GM13976 (cell line): ENCODE measurements at places on chromosomes 13 and 19.

- DNase-seq: no peak
Measured at GRCh38 chr19:17841371-17841809, 6.4 kb downstream of the JAK3 start.

DNA sequence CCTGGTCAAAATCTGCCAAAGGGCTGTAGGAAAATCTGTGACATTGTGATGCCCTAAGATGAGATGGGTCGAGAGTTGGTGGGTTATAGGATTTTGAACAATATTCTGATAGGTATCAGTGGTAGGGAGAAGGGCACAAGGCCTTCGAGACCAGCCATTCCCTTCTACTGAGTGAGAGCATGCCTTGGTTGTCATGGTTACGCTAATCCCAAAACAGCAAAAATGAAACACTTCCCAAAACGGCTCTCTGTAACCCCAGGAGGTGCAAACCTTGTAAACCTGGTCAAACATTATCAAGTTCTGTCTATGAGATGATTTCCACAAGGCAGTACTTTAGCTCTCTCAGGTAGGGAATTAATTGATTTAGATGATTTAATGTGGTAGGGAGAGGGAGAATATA is 158.7 kb upstream of the RNF113B start:
- DNase-seq: no peak

DNA sequence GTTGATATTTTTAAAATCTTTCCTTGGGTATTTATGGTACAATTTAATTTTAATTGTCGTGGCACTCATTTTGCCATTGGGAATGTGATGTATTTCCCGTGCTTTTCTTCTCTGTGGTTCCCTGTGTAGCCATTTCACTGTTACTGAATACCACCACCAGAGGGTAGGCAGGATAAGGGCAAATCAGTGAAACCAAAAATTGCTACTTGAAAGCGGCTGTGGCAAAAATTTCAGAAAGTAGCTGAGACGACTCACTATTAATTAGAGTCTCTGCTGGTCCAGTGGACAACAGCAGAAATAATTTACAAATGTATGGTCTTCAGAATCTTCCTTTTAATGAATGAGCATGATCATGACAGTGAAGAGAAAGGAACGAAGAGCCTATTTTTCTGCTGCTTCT is 34.4 kb upstream of the MIR17HG start:
- no peak for DNase-seq

GRCh38 chr13:20882206-20882605 is 20.3 kb downstream of the XPO4 start:
- no peak for DNase-seq

DNA sequence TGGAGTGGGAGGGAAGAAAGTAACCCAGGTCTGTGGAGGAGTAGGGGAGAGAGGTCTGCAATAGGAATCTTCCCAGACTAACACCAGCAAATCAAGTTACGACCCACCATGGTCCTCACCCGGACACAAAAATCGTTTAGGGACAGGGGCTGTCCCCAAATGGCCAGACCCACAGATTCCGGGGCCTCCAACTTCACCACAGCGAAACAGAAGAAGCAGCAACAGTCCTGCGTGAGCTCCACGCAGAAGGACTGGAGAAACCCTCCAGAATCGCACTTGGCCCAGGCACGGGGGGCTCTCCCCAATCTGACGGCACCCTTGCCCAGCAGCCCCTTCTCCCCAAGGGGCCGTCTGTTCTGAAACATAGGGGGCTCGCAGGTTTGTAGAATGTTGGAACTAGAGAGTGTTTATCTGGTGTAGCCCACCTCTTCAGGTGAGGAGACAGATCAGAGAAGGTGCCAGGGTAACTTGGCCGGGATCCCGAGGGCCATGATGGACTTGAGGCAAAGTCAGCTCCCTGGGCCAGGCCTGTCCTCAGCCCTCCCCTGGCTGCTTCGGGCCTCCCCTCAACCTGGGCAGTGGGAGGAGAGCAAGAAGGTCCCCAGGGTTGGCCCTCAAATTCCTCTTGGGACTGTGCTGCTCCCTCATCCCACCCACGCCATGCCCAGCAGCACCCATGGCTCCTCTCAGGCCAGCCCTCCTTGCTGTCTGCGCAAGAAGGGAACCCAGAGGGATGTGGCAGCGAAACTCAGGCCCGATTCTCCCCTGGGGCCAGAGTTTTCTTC is 82.5 kb upstream of the GPR183 start:
- DNase-seq: no peak

- DNase-seq: no peak
Measured at GRCh38 chr19:47157431-47158321, 27.0 kb downstream of the SAE1 start.

- peak; percentile 89 for DNase-seq
Measured at GRCh38 chr19:664913-665443, 2.0 kb upstream of the RNF126 start.

DNA sequence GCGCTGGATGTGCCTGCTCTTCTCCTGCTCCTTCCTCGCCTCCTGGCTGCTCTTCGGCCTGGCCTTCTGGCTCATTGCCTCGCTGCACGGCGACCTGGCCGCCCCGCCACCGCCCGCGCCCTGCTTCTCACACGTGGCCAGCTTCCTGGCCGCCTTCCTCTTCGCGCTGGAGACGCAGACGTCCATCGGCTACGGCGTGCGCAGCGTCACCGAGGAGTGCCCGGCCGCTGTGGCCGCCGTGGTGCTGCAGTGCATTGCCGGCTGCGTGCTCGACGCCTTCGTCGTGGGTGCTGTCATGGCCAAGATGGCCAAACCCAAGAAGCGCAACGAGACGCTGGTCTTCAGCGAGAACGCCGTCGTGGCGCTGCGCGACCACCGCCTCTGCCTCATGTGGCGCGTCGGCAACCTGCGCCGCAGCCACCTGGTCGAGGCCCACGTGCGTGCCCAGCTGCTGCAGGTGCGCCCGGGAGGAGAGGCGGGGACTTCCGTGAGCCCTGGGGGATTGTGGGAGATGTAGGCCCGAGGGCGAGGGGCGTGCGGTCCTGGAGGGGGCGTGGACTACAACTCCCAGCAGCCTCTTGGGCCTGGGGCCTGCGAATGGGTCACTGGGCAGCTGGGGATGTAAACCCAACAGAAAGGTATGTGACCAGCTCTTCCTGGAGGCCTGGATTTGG is 6.7 kb downstream of the KCNJ14 start:
- no peak for DNase-seq

GRCh38 chr13:98216135-98216565 is 39.1 kb upstream of the RNF113B start:
- DNase-seq: no peak

DNA sequence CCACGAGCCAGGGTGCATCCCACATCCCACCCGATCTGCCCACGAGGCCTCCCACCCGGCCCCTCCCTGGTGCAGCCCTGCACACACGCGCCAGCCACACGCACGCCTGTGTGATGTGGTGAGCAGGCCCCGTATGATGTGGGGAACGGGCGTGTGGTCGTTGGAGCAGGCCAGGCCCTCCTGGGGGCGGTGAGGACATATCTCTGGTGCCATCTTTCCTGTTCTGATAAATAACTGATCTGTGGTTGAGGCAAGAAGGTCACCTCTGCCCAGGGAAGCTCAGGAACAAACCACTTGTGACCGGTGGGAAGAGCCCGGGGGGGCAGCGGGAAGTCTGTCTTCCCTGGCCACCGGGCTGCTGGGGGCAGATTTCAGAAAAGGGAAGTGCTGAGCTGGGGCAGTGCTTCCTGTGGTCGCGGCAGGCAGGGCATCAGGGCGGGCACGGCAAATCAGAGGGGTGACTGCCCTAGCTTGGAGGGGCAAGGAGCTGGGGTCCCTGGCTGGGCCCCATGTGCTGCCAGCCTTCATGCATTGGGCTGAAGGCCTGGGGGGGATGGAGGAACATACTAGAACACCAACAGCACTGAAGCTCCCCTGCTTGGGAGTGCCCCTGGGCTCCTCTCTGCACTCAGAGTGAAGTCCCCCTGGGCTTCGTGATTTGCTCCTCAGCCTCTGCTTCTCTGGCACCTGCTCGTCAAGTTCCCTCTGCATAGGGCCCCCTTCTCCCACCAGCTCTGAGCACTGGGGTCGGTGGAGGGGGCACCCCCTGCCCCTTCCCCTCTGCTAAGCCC is 35.2 kb upstream of the SLC7A10 start:
- DNase-seq: no peak

GRCh38 chr19:19550485-19550929 is 12.4 kb downstream of the CILP2 start:
- no peak for DNase-seq

- no peak for DNase-seq
Measured at GRCh38 chr19:10828981-10829821, 6.8 kb downstream of the TMED1 start.

DNA sequence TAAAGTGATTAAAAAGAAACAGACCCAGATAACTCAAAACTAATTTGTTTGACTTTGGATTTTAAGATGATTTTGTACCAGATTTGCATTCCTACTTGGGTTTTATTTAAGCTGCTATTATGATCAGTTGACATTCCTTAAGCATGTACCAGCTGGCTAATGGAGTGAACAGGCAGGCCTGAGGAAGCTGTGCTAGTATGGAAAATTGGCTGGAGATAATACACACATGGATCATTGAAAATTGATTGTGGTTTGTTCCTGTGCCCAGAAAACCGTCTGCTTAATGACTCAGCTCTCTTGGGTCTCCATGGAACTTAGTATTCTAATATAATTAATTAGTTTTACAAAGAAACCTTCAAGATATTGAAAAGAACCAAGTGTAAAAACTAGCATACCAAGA is 22.6 kb downstream of the POLR1D start:
- DNase-seq: no peak

GRCh38 chr13:97975848-97976609 is 22.6 kb downstream of the IPO5 start:
- peak; percentile 98 for DNase-seq

GRCh38 chr19:29952646-29953045 is 10.6 kb downstream of the URI1 start:
- DNase-seq: no peak

GRCh38 chr13:105960326-105960725 is 575.1 kb downstream of the EFNB2 start:
- no peak for DNase-seq

- no peak for DNase-seq
Measured at GRCh38 chr19:1730157-1730556, 23.1 kb upstream of the ONECUT3 start.

DNA sequence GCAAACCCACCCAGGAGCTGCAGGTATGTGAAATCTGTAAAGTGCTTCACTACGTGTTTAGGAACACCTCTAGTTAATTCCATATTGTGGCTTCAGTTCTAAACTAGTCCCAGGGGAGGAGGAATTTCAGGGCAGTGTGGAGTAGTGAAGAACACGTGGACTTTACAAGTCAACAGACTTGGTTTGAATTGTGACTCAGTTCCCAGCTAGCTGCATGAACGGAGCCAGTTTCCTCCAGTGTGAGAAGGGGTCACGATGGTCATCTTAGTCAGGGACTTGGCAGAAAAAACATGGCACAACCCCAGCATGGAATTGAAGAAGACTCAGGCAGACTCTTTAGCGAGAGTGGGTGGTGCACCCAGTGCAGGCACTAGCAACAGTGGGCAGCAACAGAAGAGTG is 175.7 kb upstream of the UBL3 start:
- DNase-seq: no peak

- DNase-seq: no peak
Measured at GRCh38 chr19:34508540-34508939, 27.0 kb downstream of the WTIP start.

DNA sequence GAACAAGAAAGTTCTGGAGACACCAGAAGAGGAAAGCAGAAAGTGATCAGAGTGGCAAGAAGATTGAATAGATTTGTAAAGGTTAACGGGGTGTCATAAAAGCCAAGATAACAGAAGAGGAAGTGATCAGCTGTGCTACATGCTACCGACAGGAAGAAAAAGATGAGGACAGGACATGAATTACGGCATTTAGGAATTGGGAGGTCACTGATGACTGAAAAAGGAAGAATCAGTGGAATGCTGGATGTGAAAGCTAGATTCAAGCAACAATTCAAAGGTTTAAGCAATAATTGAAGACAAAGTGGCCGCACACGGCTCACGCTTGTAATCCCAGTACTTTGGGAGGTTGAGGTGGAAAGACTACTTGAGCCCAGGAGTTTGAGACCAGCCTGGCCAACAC is 15.1 kb downstream of the ZNF160 start:
- no peak for DNase-seq

- no peak for DNase-seq
Measured at GRCh38 chr19:6465006-6465405, 935 bp downstream of the CRB3 start.

GRCh38 chr13:52811841-52812240 is 36.6 kb downstream of the PCDH8 start:
- no peak for DNase-seq

GRCh38 chr19:46404753-46405468 is 8.5 kb downstream of the CCDC8 start:
- DNase-seq: peak; percentile 56

GRCh38 chr19:5138606-5139582 is 170.0 kb downstream of the KDM4B start:
- peak; percentile 88 for DNase-seq

DNA sequence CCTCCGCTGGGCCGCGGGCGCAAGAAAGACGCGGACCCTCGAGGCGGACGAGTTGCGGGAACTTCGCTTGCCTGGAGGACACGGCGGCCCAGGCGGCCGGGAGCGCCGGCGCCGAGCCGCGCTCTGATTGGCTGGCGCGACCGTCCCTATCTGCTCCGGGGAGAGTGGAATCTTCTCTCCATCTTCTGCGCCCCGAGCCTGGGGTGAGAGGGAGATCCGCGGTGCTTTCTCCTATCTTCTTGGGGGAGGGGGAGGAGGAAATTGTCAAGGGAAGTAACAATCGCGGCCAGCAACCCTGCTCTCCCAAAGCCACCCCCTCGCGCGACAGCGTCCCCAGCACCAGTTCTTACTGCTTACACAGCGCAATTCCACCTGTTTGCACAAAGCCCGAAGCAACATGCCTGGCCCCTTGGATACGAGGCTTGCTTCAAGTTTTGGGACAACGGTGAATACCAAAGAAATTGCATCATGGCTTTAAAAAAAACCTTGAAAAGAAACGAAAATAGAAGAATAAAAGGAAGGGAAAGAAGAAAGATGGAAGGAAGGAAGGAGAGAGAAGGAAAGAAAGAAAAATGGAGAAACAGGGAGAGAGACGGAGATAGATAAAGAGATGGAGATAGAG is 4.8 kb downstream of the SOX21 start:
- peak; percentile 24 for DNase-seq

- DNase-seq: no peak
Measured at GRCh38 chr13:92463134-92463533, 763.5 kb upstream of the GPC6 start.

- peak; percentile 29 for DNase-seq
Measured at GRCh38 chr19:30061223-30062064, 119.4 kb downstream of the URI1 start.
